Dermis lymphatic vessel endothelial cell (primary cell): ENCODE measurements at places on chromosomes 4 and X. TPM values are rescaled to one million over a fixed set of nuclear protein-coding genes. Genes with fewer than 3 reads are reported as not detected.

The KLHL4 gene
- 126 and 135 TPM in 2 replicates for total RNA-seq

The MAGEA4 gene
- total RNA-seq: not detected in 2 replicates

The GALNT7 gene
- 17.1 and 22.1 TPM in 2 replicates for total RNA-seq

The REPS2 gene
- total RNA-seq: 9.7 and 11.2 TPM in 2 replicates

The USP17L19 gene
- total RNA-seq: not detected in 2 replicates

The DDIT4L gene
- 2.2 and 2.8 TPM in 2 replicates for total RNA-seq

The ARAP2 gene
- 0.11 and 0.26 TPM in 2 replicates for total RNA-seq

The TAF9B gene
- 13.9 and 22.1 TPM in 2 replicates for total RNA-seq

The PDLIM3 gene
- 42.7 and 56.0 TPM in 2 replicates for total RNA-seq

The GLRB gene
- 6.0 and 19.3 TPM in 2 replicates for total RNA-seq

The FAM13A gene
- 0.17 and 0.43 TPM in 2 replicates for total RNA-seq

The TAF7L gene
- total RNA-seq: under 0.01 TPM in 1 of 2 replicates, not detected in the other

The AP1AR gene
- 35.5 and 38.1 TPM in 2 replicates for total RNA-seq
